ENCODE measurements at places on chromosomes 16 and 17. TPM values are rescaled to one million over a fixed set of nuclear protein-coding genes. Genes with fewer than 3 reads are reported as not detected.
A peak's percentile ranks its signal among the peaks of the same experiment; 100 is the strongest.

- H3K4me1 ChIP-seq: peaks cover 34% of the 10 kb centered on the region
- DNase-seq: no peak
- H3K27ac ChIP-seq: no peak overlapping the region
- H3K27me3 ChIP-seq: peaks cover 91% of the 10 kb centered on the region
- H3K36me3 ChIP-seq: no peaks in the 10 kb centered on the region
These were observed 837 bp downstream of the C1QL1 start for GRCh38 chr17:44967026-44967906.

GRCh38 chr17:36856222-36856621 is 81.1 kb upstream of the LHX1 start:
- H3K27me3 ChIP-seq: peaks cover 40% of the 10 kb centered on the region
- H3K4me3 ChIP-seq: no peak overlapping the region
- H3K4me1 ChIP-seq: no peaks in the 10 kb centered on the region
- no peak overlapping the region for H3K27ac ChIP-seq
- DNase-seq: no peak

DNA sequence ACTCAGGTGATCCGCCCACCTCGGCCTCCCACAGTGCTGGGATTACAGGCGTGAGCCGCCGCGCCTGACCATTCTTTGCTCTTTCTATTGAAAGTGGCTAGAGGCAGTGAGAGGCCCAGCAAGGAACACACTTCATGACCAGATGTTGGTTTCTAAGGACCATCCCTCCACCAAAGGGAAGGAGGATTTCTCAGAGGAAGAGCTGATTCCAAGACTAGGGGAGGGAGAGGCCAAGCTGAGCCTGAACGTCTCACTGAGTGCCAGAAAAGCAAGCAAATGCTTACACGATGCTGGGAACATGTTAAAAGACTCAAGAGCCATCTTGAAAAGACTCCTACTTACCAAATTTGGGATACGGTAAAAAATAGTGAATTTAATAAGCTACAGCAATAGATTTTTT is 79.2 kb downstream of the MRM3 start:
- H3K27ac ChIP-seq: peak overlapping the region; percentile 70
- H3K36me3 ChIP-seq: no peaks in the 10 kb centered on the region
- DNase-seq: no peak
- peaks cover 8% of the 10 kb centered on the region for H3K4me1 ChIP-seq

DNA sequence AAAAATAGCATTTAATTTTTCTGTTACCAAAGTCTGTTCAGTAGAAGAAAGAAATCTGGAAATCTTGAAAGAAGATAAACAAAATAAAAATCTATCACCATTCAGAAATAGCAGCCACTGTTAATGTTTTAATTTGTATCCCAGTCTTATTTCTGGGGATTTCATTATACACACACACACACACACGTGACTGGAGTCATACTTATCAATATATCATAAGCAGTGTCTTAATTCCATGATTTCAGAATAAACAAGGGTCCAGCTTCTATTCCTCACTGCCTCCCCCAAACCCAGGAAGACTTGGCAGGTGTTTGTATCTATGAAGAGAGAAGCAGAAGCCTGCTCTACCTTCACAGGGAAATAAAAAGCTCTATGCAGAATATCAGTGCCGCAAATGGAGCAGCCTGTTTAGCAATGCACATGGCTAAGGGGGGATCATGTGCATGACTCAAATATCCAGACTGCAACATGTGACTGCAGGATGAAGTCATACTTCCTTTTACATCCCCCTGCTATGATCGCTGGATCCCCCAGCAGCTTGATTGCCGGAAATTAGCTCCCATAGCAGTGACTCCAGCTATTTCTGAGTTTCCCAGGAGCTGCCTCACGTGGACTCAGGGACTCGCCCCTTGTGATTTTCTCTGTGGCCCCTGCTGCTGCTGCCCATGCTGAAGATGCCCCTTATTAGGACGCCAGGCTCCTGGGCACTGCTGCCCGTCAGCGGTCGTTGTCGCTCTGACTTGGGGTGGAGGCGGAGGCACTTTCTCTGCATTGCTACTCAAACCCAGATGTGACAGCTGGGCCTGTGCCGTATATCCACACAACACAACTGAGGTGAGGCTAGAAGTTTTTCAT is 341.0 kb downstream of the CPPED1 start:
- H3K4me3 ChIP-seq: no peak overlapping the region
- H3K27ac ChIP-seq: no peak overlapping the region
- H3K27me3 ChIP-seq: no peaks in the 10 kb centered on the region
- no peaks in the 10 kb centered on the region for H3K4me1 ChIP-seq
- H3K36me3 ChIP-seq: no peaks in the 10 kb centered on the region

GRCh38 chr17:16881239-16881924 is 90.5 kb downstream of the TNFRSF13B start:
- DNase-seq: no peak
- no peaks in the 10 kb centered on the region for H3K36me3 ChIP-seq
- H3K27ac ChIP-seq: no peak overlapping the region
- no peaks in the 10 kb centered on the region for H3K4me1 ChIP-seq
- H3K4me3 ChIP-seq: no peak overlapping the region

GRCh38 chr17:29573871-29574731 is 5.6 kb downstream of the TP53I13 start:
- no peak overlapping the region for H3K4me3 ChIP-seq
- DNase-seq: peak; percentile 8
- peak overlapping the region; percentile 33 for H3K27ac ChIP-seq
- H3K27me3 ChIP-seq: no peaks in the 10 kb centered on the region

- no peaks in the 10 kb centered on the region for H3K36me3 ChIP-seq
- peak overlapping the region; percentile 20 for H3K27ac ChIP-seq
- H3K4me3 ChIP-seq: no peak overlapping the region
- no peak for DNase-seq
- H3K27me3 ChIP-seq: no peaks in the 10 kb centered on the region
These were observed 77.5 kb downstream of the KANSL1 start for GRCh38 chr17:46115699-46116098.

The TEKT1 gene
- not detected for total RNA-seq

The WSCD1 gene
- 58.4 TPM for total RNA-seq

The OTOP2 gene
- 80.7 TPM for total RNA-seq

The TEKT5 gene
- not detected for total RNA-seq

All from transverse colon (tissue), 4 donors.